B cell (primary cell): ENCODE measurements at places on chromosomes 11 and 22. TPM values are rescaled to one million over a fixed set of nuclear protein-coding genes. Genes with fewer than 3 reads are reported as not detected.

DNA sequence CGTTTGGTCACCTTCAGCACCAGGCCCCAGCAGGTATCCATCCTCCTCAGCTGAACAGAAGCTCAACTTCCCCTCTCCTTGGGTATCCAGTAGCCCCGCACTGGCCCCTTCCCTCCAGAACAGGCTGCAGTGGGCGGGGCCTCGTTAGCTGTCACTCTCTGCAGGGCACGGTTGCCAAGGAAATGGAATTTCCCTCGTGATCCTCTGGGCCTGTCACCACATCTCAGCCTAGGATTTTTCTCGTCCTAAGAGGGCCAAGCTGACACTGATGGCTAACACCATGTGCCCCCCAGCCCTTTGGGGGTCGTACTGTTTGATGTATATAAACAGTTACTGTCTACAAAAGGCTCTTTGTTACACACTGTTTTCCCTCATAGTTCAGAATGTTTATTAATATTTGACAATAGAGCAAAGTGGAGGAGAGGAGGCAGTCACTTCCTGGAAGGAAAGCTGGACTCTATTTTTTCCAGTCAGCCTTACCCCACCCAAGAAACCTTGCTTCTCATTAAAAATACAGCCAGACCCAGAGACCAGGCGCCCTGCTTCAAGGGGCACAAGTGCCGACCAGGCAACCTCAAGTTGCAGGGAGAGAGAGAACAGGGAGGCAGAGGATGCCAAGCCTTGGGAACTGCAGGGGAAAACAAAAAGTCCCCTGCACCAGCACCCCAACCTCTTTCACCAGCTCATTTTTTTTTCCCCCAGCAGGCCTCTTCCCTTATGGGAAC, 44.5 kb downstream of the FEZ1 start:
- no peak for DNase-seq

- no peak for DNase-seq
Measured at GRCh38 chr11:121059605-121060004, 35.7 kb downstream of the TBCEL start.

DNA sequence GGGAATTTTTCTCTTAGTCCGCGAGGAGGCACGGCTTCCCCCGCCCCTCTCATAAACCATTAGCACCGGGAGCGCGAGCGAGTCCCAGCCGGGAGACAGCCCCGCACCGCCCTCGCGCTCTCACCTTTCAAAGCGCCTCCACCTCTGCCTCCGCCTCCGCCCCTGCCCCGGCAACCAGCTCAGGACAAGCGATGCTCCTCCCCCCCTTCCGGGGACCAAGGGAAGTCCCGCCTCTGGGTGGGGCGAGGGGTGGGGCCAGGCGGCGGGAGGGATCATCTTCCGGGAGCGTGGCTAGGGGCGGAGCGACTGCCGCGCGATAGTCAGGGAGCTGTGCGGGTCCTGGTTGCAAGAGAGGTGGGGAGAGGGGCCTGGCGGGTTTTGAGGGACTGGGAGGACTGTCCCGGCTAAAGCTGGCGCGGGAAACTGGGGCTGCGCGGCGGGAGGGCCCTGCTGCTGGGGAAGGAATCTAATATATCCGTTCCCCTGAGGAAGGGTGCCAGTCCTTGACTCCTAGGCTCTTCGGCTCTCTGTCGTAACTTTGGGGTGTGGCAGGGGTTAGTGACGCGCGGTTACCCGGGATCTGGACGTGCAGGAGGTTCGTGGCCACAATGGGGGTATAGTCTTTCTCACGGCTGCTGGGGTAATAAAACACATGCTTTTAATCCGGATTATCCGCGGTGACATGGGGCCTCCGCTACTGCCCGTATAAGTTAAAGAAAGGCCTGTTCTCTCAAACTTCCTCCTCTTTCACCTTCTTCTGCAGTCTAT, at the start of the genes CCDC82 and JRKL:
CCDC82 (minus strand) TSS at position 193 of the 768 bp plus-strand sequence. CDS start 5,165 bp downstream, outside the sequence.
JRKL (plus strand) TSS at position 294 of the 768 bp plus-strand sequence. CDS start 637 bp downstream, outside the sequence.
- peak; percentile 96 for DNase-seq

DNA sequence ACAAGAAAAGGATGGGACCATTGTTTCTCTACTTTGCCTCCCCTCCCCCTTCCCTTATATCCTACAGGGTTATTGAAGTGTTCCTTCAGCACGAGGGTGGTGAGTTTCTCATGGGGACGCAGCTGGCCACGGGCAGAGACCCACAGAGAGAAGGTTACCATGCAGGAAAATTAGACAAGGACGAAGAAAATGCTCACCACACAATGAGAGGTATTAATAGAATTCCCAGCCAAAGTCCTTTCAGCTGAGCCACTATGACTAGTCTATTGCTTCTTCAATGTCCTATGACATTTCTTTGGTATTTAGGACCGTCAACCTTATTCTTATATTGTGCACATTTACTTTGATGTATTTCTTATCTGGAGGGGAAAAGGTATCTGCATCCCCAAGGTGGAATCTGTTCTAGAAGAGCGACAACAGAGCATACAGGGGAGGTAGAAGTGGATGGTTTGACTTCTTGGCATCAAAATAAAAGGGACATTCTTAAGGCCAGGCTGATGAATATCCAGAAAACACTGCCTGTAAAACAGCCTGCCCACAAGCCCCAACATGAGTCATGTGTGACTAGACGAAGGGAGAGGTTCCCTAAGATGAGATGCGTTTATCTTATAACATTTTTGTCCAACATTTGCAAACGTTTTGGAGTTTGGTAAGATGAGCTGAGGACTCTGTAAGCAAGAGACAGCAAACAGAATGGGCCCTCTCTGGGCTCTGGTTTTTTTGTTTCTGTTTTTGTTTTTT, 209.8 kb upstream of the NARS2 start:
- no peak for DNase-seq

GRCh38 chr11:84333221-84333620, 1047.1 kb upstream of the CCDC90B start:
- no peak for DNase-seq

- no peak for DNase-seq
Measured at GRCh38 chr11:109304159-109304558, 117.8 kb upstream of the C11orf87 start.

DNA sequence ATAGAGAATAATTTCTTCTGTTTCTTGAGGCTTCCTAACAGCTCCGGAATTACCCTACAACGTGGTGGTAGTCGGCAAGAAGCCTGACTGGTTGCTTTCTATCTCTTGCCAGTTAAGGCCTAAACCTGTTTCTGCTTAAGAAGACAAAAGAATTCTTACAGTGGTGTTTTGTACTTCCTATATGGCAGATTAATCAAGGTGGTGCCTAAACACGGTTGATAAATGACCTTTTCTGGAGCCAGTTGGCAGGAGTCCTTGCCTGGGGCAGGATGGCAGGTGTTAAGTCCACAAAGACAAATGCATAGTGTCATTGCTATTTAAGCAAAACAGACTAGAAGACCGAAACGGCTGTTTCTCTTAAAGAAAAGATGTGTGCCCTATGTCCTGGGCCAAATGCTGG, 9.9 kb downstream of the GVQW3 start:
- DNase-seq: no peak

DNA sequence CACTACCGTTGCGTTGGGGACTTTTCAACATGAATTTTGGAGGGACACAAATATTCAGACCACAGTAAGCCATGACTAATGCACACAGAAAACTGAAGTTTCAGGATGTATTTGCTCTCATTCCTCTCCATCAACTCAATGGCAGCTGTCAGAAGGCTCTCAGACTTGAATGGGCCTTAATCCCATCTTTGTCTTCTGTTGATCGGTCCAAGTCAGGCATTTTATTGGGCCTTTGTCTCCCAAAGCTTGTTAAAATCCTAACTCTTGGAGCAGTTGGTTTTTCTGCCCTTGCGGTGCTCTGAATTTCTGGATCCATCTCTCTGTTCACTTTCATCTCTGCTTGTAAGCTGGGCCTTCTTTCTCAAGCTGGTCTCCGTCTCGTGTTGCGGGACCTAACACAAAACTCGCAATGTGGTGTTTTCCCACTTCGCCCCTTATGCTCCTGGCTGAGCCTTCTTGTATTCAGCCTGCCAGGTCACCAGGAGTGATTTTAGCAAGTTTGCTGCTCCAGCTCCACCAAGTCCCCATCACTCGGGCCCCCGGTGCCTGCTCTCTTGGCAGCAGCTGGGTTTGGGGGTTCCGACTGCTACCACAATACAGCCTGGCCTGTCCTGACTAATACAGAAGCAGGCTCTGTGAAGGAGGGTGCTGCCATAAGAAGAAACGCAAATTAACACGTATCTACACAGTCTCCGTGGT, 27.0 kb downstream of the TSPAN32 start:
- DNase-seq: no peak

- DNase-seq: no peak
Measured at GRCh38 chr11:57368845-57369232, 12.1 kb downstream of the PRG3 start.

- DNase-seq: no peak
Measured at GRCh38 chr11:33358150-33358831, 101.1 kb downstream of the HIPK3 start.

DNA sequence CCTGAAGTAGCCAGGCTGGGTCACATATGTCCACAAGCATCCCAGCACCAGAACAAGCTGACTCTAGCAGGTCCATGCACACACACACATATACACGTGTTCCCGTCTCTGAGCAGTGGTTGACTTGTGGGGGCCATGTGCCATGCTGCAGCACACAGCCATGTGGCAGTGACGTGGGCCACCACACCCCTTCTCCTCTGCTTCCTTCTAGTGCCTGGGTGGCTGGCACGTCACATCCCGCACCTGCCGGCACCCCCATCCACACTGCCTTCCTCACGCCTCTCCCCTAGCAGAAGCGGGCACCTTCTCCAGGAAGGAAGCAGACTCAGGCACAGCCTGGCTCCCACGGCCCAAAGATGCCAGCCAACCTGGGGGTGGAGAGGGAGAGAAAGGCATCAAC, 9.5 kb downstream of the SYT7 start:
- no peak for DNase-seq

DNA sequence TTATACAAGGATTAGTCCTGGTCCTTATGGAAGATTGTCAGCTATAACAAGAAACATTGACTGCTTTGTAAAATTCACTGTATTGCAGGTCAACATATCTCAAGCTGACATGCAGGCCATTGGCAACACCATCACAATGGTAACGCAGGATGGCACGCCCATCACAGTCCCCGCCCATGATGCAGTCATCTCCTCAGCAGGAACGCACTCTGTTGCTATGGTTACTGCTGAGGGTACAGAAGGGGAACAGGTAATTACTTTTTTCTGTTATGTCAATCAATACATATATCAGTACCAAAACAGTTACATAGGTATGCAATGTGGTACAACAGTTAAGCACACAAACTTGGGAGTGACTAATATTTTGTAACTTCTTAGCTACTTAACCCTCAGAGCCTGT, 55.3 kb downstream of the ZNF143 start:
- no peak for DNase-seq

GRCh38 chr11:47394322-47395222, 13.8 kb upstream of the SLC39A13 start:
- DNase-seq: peak; percentile 80

- no peak for DNase-seq
Measured at GRCh38 chr11:46465683-46466082, 74.1 kb upstream of the CHRM4 start.

GRCh38 chr11:109148669-109149068, 273.3 kb upstream of the C11orf87 start:
- DNase-seq: no peak

DNA sequence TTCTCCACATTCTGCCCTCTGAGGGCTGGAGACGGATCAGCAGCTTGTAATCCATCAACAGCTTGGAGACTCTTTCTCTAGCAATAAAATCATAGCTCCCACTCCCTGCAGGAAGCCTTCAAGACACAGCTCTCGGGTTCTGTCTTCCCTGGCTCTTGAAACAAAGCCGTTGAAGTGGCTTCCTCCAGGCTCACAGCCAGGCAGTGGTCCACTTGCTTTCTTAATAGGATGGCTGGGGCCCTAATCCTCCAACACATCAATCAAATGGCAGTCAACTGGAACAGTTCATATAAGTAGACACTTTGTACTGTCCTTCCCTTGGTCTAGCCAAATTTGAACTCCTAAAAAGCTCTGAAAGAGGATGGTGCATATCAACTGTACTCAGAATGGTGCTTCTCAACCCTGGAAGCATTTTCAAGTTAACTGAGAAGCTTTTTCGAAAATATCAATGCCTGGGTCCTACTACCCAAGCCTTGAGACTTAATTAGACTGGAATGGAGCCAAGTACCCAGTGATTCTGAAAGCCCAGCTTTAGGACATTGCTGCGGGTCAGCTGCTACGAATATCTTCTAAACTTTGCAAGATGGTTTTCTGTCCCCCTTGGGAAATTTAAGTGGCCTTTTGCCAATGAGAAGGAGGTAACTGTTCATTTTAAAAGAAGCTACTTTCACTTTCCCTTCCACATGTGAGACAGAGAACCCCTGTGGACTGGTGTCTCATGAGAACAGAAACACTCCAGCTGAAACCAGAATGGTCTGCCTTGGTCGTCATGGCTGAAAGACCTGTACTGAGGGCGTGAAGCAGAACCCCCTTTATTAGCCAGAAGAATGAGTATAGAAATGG, 74.7 kb downstream of the SC5D start:
- DNase-seq: peak; percentile 89

DNA sequence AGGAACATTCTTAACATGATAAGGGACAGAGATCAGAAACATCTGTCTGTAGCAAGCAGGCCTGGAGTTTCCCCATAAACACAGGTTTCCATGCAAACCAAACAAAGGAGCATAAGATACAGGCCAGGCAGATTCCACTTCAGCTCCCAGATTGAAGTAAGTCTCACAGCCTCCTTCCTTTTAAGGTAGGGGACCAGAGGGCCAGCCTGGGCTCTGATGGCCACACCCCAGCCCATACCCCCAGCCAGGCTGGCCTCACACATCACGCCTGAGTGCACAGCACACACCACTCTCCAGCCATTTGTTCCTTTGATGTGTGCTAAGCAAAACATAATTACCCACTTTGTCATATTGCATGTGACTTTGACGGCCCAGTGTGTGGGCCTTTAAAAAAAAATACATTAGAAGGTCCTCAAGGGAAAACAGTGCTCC, 518.7 kb downstream of the NTM start:
- no peak for DNase-seq

PGM2L1 gene
- 8.4 and 12.6 TPM in 2 replicates for total RNA-seq

CDC42BPG gene
- 8.7 and 9.3 TPM in 2 replicates for total RNA-seq

GGT1 gene
- total RNA-seq: 7.8 and 10.4 TPM in 2 replicates

RBMXL2 gene
- not detected in 2 replicates for total RNA-seq

HEPHL1 gene
- not detected in 2 replicates for total RNA-seq

CASP12 gene
- total RNA-seq: not detected in 2 replicates

PKNOX2 gene
- total RNA-seq: not detected in 2 replicates

MUC6 gene
- not detected in 2 replicates for total RNA-seq

LRRC75B gene
- 1.3 TPM in 2 replicates for total RNA-seq
